HAP-1 (cell line): ENCODE measurements at places on chromosomes 1 and 21.

DNA sequence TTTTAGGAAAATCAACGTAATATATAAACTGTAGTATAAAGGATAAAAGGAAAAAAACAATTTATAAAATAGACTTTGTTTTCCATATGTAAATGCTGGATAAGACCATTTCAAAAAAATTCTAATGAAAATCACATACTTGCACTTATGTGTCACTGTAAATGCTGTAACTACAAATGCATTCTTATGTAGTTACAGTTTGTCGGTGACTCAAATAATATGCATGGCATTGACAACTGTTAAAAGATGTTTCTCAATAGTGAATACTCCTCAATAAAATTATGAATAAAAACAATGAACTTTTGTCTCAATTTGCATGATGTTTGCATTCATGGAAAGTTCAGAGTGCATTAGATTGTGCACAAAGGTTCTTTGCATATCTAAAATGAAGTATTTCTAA, 614.0 kb upstream of the CHRM3 start:
- no peak for DNase-seq

- no peak for DNase-seq
Observed at GRCh38 chr1:206563367-206564207, 48.7 kb downstream of the EIF2D start.

GRCh38 chr1:18989176-18989799, 32.8 kb upstream of the IFFO2 start:
- no peak for DNase-seq

GRCh38 chr1:201489643-201490261, 17.2 kb downstream of the CSRP1 start:
- no peak for DNase-seq

DNA sequence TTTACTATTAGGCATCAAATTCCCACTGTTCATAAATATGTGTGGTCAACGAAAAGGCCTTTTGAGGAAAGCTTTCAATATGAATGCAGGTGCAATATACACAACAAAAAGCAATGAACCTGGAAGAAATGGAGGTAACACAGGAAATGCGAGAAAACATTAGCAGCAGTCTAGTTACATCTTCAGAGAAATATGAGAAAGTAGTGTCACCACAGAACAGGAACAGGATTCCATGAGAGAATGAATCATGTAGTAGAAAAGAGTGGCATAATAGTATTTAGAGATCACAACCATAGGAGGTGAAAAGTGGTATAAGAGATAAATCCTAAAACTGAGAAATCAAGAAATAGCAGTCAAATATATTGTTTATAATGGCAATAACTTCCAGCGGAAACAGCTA, 103.7 kb downstream of the AK5 start:
- no peak for DNase-seq

GRCh38 chr1:1391225-1391624, 7.9 kb downstream of the CCNL2 start:
- DNase-seq: no peak

GRCh38 chr1:209738270-209738669, 17.6 kb upstream of the TRAF3IP3 start:
- no peak for DNase-seq

DNA sequence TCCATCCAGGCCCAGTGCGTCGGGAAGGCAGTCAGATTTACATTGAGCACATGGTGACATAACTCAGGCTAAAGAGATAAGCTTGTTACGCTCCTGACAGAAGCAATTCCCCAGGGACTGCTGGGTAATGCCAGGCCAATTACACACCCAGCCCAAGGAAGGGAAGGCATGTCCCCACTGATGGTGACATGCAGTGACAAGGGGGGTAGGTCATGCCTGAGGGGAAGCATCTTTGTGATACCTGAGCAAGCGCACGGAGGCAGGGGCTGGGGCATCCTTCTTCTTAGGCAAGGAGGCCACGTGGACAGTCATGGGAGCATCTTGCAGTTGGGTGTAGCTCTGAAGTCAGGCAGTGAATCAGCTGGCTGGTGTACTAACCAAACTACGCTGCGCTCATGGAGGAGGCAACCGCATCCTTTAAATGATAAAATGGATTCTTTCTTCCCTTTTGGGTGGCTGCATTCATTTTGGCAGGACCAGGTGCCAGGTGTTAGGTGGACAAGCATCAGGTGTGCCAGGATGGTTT, 39.6 kb upstream of the GRIK3 start:
- DNase-seq: no peak
